Tongue (tissue), 3 donors: ENCODE measurements at places on chromosomes 12 and 14.

DNA sequence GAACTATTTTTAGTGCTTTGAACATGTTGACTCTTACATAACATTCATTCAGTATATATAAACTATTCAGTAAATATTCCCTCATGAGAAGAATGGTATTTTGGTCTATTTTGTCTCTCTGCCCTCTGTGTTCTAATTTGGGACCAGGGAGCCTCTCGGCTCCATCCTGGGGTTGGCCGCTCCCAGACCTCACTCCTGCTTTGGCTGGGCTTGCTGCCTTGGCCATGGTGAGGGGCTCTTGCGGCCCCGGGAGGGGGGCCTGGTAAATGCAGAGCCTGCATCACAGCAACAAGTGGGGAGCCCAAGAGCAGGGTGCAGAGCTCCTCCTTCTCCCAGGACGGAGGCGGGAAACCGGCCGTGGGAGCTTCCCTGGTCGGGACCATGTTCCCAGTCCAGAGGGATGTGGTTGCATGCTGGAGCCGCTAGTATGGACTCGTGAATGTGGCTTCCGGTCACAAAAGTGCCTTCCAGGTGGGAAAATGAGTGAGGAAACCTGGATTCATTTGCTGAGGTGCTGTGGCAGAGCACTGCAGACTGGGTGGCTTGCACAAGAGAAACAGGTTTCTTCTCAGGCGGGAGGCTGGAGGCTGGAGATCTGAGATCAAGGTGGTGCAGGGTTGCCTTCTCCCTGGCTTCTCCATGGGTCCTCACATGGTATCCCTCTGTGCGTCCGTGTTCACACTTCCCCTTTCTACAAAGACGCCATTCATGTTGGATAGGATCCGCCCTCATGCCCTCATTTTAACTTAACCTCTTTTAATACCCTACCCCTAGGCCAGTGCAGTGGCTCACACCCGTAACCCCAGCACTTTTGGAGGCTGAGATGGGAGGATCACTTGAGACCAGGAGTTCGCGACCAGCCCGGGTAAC is 250.2 kb downstream of the CACNA1C start:
- no peak for DNase-seq

DNA sequence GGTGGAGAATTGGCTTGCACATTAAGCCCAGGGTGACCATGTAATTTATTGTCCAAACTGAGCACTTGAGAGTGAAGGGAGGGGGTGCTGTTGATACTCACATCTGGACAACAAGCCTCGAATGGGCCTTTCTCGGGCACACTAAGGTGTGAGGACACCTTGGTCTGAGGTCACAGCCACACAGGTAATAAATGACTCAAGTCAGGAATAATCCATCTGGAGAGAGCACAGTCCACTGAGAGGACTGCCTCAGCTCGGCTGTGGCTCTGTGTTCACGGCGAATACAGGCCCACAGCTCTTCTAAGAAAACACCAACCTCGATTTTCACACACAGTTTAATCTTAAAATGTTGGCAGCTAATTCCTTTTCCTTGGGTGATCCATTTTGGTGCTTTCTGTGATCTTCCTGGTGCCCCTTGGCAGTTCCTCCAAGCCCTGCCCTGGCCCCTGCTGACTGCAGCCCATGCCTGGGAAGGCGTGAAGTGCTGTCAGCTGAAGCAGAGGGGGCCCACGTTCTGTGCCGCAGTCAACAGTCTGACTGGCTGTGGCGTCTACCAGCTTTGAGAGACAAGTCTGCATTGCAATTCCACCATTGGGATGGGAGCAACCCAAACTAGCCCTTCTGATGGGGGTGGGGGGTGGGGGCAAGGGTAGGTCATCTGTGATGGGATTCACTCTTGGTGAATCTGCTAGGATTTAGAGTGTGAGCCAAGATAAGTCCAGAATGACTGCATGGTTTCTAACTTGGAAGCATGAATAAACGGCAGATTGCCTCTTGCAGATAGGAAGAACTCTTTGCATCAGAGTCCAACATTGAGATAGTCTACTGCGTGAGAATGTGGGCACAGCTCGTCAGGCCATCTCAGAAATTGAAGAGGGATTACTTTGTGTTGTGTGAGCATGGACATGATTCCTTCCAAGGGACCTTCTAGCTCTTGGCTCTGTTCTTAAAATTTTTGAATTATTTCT is 42.8 kb downstream of the ZNF664 start:
- DNase-seq: no peak

DNA sequence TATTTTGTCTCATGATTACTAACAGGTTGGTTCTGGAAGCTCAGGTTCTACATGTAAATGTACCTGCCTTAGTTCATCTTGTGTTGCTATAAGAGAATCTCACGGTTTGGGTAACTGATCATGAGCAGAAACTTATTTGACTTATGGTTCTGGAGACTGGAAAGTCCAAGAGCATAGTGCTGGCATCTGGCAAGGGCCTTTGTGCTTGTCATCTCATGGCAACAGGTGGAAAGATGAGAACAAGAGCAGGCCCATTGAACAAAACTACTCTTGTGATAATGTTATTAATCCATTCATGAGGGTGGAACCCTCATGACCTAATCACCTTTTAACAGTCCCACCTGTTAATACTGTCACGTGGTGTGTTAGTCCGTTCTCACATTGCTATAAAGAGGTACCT is 23.3 kb downstream of the MIPOL1 start:
- DNase-seq: no peak

DNA sequence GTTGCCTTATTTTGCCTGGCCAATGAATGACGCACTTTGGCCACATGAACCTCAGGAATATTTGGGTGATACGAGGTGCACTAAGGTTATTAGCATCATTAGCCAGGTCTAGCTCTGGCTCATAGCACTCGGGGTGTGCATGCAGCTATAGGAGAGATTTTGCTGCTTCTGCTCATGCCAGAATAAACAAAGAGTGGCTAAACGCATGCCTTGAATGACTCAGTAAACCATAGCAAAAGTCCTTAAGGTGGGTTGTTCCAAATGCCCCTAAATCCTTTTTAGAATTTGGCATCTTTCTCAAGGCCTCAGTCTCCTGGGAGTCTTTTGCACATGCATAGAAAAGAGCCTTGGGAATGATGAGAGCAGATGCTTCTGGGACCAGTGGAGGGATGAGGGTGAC is 343.7 kb upstream of the FKBP4 start:
- DNase-seq: no peak

DNA sequence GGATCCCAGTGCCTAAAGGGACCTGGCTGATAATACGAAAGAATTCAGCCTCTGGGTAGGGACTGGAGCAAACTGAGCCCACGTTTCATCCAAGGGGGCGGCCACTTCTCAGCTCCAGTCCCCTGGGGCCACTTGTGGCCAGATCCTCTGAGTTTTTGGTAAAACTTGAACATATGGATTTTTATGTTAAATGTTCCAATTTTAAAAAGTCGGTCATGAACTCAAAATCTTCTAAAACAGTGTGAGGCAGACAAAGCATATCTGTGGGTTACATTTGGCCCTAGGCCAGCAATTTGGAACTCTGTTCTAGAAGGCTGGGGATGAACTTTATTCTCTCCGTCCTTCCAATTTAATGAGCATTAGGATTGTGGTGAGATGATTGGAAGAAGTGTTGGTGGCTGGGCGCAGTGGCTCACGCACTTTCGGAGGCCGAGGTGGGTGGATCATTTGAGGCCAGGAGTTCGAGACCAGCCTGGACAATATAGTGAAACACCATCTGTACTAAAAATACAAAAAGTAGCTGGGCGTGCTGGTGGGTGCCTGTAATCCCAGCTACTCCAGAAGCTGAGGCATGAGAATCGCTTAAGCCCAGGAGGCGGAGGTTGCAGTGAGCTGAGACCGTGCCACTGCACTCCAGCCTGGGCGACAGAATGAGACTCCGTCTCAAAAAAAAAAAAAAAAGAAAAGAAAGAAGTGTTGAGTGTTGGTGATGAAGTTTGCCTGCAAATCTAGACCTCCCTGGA is 3.0 kb upstream of the PPP1CC start:
- DNase-seq: peak; percentile 32

- DNase-seq: no peak
Measured at GRCh38 chr14:88411039-88411438, 25.6 kb downstream of the SPATA7 start.

DNA sequence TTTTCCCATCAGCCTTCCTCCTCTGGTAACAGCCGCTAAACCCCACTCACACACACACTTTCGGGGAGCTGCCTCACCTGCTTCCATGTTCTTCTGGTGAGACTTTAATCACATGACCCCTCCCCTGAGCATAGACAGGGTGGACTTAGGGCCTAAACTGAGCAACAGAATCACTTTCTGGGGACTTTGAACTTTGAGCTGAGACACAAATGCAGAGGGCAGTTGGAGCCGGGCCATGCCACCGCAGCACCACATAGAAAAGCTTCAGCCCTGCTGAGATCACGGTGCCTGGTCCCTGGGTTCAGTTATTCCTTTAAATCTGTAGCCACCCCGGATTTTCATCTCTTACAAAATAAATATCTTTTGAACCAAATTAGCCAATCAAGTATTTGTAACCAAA is 18.4 kb upstream of the MAP3K9 start:
- no peak for DNase-seq

GRCh38 chr12:48765753-48766162 is 23.1 kb downstream of the ADCY6 start:
- DNase-seq: no peak

- DNase-seq: no peak
Measured at GRCh38 chr12:101743724-101744472, 4.6 kb upstream of the SYCP3 start.

GRCh38 chr14:64556526-64556925 is 6.8 kb downstream of the PPP1R36 start:
- no peak for DNase-seq

DNA sequence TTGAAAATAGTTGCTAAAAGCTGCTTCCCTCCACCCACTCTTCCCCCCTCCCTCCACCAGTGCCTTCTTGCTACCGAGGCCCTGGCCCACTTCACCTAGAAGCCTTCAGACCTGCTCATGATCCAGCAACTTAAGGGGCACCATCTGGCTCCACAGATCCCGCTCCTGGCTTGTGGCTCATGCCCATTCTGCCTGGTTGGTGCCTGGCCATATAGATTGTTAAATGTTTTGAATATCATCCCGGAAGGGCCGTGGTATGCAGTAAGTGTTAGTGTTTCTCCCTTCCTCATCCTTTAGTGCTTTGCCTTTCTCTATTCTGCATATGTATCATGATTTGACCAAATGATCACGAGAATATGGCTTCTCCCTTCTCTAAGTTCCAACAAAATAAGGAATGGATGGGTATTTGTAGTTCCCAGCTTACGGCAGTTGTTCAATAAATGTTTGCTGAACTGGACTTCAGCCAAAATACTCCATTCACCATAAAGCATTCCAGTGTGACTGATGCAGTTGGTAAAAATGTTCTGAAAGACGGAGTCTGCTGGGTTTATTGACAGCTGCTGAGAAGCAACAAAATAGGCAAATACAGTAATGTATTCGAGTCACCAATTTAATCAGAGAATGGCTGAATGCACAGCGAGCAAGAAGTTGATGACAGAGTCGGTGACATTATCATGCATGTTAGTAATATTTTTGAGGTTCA is 30.7 kb downstream of the GRIP1 start:
- DNase-seq: peak; percentile 35

DNA sequence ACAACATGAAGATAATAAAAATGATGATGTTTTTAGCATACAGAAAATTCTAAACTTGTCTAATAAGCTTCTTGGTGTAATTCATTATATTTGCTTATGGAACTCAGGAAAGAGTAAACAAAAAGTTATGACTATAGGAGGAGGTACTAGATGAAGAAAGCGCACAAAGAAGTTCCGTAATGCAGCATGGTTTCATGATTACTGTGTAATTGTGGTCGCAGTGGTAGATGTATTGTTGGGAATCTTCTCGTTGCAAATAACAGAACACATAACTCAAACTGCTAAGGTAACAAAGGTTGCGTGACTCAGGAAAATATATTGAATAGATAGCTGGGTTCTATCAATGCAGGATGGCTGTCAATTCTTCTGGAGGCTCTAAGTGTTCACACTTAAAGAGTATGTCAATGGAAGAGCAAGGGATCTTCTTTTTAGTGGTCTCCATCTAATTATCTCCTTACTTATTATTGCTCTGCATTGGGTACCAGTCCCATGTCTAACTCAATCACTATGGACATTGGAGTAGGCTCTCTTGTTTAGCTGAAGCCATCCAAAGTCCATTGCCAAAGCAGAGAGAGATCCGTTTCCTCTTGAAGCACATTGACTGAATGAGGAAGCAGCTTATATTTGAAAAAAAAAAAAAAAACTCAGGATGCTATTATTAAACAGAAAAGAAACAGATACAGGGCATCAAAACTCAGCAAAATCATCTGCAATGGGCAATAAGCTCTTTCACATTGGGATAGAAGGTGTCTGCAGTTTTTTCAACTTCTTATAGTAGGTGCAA is 283.4 kb upstream of the ATP2B1 start:
- no peak for DNase-seq

GRCh38 chr12:96471368-96472050 is 17.9 kb upstream of the CFAP54 start:
- DNase-seq: no peak

- no peak for DNase-seq
Measured at GRCh38 chr14:79201564-79202207, 1009.6 kb downstream of the DIO2 start.

DNA sequence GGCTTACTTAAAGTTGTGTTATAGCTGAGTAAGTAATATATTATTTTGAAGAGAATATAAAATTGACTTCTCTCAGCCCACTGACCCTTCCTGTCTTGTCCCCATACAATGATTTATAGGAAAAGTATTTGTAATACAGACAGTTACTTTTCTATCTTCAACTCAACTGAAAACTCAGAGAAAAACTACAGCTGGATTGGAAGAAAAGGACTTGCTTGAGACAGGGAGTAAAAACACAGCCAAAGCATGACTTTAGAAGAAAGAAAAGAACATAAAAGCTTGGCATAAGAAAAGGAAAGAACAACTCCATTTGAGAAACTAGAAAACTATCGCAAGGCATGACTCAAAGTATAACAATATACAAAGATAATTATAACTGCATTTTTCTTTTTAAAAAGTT is 57.5 kb downstream of the MSRB3 start:
- peak; percentile 30 for DNase-seq

GRCh38 chr12:63792338-63792737 is 12.6 kb downstream of the RXYLT1 start:
- peak; percentile 84 for DNase-seq

GRCh38 chr14:21317398-21317797 is 37.5 kb downstream of the RPGRIP1 start:
- DNase-seq: no peak

GRCh38 chr14:20609215-20610001 is 18.2 kb upstream of the RNASE12 start:
- DNase-seq: peak; percentile 96

DNA sequence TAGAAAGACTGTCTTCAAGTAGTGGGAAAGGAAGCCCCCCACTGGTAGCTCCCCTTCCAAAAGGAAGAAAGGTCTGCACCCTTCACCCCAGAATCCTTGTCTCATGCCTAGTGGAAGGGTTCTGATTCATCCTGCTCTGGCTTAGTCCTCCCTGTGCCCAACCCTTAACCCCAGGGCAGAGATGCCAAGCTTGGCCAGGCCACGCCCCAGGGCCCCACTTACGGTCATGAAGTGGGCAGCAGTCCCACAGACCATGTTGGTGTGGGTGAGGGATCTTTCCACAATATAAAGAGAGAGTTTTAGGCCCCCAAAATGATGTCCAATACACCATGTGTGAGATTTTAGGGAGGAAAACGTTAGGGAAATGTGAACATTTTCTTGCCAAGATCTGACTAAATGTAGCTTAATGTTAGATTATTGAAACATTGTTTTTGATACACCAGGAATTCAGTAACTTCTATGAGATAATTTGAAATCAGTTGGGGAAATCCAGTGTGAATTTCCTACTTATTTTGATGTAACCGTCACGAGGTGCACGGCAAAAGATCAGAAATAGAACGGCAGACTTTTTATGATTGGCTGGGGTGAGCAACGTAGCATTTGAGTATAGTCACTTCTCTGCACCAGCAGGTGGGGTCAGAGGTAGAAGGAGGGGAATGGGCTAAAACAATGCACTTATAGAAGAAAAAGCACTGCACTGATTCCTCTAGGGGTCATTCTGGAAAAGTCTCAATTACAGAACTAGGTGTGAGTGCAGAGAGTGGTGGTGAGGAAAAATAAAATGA is 8.2 kb upstream of the SSPN start:
- no peak for DNase-seq
